ENCODE measurements at places on chromosomes 2 and 18.

DNA sequence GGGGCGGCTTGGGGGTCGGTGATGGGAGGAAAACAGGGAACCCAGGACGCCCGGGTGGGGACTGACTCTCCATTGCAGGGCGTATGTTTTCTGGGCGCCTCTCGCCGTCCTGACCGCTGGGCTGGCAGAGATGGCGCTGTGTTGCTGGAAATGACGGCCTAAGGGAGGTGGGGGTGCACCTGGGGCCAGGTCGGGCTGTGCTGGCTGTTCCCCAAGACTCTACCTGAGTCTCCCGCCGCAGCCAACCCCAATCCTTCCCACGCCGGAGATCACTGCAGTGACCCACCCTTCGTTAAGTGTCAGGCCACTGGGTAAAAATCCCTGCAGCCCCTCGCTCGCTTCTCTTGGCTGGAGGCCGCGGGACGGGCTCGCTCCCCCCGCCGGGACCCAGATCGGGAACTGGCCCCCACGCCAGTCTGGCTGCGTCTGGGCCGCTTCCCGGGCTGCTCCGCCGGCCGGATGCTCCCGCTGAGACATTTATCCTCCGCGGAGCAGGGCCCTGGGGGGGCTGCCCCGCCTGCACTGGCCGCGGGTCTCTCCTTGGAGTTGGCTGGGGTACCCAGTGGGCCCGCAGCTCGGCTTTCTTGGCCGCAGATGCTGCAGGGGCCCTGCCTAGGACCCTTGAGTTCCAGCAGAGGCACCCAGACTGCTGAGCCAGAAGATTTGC lies 7.8 kb upstream of the ARMC9 start:
- no peak for DNase-seq

DNA sequence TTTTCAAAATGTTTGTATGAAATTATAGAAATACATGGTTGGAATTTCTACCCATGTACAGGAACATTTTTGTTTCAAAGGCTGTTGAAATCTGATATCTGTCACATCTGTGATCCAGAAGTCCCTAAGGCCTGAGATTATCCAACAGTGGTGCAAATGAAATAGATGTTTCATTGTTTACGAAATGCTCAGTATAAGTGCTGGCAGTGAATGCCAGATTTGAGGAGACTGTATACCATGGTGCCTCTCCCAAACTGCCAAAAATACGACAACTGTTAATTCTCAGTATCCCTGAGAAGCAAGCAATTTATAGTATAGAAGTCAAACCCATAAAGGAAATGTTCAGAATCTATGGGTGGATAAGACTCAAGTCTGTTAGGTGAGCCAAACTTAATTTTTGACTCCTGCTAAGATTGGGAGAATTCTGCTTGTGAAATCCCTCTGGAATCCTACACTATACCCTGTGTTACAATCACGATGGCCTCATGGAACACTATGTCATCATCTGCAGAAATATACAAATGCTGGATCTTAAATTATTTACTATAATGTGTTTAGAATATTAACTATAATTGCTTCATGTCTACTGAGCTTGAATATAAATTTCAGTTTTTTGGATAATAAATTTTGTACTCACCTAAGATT lies 71.2 kb upstream of the DOCK10 start:
- DNase-seq: no peak

DNA sequence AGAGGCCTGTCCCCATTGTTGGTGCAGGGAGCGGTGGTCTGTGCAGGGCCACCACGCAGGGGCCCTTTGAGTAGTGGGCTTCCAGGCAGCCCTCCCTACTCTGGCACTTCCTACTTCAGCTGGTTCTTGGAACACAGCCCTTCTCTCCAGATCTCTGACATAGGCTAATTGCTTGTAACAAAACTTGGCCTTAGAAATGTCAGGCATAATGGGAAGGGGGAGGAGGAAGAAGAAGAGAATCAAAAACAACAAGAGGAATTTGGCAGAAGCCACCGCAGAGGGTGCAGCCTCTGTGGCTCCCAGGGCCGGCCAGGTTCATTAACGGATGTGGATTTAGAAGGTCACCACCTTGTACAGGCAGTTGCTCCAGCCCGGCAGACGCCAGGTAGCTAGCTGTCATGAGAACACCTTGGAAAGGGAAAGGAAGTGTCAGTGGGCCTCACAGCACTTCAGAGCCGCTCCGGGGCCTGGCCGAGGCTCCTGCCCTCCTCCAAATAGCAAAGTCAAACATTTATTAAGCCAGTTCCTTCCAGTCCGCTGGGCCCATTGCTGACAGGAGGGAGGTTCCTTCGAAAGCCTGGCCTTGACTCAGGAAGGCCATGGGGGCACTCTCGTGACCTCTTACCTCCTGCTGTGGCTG lies 7.4 kb downstream of the BOD1L2 start:
- DNase-seq: no peak

DNA sequence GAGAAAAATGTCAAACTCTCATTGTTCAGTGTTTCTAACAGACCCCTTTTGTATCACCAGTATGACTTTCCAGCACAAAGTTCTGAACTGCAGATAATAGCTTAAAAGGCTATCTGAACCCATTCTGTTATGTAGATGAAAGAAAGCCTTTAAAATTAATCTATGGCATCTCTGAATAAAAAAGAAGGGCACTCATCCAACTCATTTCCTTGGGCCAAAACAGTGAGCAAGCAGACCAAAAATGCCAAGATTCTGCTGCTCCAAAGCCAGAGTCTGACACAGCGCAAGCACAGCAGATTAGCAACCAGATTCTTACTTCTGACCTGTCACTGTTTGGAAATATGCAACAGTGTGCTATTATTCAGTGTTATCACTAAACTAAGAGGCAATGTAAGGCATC lies 22.6 kb upstream of the ITGA6 start:
- DNase-seq: no peak

DNA sequence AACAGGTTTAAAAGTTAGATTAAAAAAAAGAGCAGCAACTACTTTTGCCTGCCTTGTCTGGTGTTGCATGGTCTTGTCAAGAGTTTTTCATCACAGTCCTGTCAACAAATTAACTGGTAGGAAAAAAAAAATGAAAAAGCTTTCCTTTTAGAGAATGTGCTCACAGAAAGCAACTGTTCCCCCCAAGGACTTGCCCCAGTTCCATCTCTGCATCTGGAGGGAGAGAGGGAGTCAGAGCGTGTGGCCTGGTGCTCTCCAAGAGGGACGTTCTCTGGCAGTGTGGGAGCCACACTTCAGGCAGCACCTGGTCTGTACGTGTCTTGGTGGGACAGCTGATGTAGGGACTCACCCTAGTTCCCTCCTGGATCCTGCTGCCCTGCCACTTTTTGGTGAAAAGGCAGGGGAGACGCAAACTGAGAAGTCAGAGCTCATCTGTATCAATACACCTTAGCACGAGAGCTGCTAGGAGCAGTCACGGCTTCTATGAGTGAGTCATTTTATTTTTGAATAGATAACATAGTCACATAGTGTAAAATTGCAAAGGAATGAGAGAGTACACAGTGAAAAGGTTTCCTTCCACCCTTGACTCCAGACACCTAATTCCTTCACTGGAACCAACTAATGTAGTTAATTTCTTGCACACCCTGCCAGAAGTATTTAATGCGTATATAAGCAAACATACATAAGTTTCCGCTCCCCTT lies 172.5 kb upstream of the MGAT5 start:
- no peak for DNase-seq

DNA sequence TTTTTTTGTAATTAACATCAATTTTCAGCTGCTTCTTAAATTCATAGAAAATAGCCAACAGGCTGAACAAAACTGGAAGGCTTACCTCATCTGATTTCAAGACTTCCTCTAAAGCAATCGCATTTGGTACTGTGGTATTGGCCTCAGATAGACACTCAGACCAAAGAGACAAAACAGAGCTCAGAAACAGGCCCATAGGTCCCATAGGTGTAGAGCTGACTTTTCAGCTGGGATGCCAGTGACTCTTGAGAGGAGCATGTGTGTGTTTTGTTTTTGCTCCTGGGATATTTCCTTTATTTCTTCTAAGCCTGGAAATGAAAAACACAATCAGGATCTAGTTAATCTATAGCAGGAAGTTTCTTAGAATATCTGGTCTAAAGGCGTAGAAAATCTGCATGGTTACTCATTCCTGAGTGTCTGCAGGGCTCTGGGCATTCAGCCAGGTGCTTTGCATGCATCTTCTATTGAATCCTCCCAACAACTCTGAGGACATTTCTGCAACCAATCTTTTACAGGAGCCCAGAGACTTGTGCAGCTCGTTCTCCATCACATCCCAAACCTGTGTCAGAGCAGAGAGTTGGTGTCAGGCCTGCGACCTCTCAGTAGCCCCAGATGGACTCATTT lies 190.8 kb downstream of the RTP5 start:
- DNase-seq: no peak

DNA sequence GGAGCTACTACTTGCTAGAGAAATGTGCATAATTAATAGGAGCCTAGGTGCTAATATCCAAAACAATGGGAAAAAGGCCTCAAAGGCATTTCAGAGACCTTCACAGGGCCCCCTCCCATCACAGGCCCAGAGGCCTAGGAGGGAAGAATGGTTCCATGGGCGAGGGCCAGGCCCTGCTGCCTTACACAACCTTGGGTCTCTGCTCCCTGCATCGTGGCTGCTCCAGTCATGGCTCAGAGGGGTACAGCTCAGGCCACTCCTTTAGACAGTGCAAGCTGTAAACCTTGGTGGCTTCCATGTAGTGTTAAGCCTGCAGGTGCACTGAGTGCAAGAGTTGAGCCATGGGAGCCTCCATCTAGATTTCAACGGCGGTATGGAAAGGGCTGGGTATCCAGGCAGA lies 429.2 kb downstream of the FIGN start:
- DNase-seq: no peak

DNA sequence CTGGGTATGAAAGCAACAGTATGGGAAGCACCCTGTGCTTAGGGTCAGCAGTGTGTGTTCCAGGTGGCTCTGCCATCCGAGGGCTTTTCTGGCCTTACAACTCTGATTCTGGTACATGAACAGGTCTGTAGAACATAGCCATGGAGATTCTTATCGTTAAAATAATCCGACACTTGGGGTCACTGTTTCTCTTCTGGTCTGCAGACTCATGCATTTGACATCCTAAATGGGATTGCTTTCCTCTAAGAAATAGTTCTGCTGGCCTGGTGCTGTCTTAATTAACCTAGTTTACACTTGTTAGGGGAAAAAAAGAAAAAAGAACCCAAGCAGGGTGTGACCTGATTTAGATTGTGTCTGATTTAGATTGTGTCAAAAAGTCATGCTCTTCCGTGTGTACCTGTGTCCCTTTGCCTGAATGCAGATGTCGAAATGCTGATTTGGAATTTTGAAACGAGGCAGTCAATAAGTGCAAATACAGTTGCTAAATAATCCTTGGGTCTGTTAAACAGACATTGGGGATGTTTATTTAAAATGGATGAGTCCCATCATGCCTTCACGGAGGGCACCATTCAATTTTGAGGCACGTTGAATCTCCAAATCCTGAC lies 59.6 kb downstream of the TRPM8 start:
- peak; percentile 75 for DNase-seq

DNA sequence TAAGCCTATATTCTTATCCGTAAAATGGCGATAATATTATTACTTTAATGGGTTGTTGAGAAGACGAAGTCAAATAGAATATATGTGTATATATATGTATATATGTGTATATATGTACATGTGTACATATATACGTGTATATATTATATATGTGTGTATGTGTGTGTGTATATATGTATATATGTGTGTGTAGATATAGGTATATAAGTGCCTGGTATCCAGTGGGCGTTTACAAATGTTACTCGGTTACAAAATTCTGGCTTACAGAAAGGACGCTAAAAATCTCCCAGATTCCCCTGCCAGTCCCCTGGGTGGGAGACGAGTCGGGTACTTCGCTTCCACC lies 295 bp upstream of the MTX2 start:
- no peak for DNase-seq

- no peak for DNase-seq
Observed at GRCh38 chr18:55239740-55240139, 280.5 kb upstream of the CCDC68 start.

DNA sequence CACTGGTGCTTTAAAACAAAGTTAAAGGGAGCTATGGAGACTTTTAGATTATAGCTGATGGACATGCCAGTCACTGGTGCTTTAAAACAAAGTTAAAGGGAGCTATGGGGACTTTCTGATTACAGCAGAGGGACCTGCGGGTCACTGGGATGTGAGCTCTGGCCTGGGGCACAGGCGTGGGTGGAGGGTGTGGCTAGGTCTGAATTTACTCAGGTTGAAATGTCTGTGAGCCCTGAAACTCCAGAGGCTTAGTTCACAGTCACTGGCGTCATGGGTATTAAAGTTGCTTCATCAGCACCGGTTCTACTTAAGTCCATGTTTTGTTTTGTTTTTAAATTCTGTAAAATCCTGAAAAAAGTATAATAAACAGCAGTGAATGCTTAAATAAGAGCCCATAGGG lies 49.0 kb upstream of the TMEM18 start:
- no peak for DNase-seq

- no peak for DNase-seq
Observed at GRCh38 chr2:226603606-226604005, 196.0 kb downstream of the IRS1 start.

DNA sequence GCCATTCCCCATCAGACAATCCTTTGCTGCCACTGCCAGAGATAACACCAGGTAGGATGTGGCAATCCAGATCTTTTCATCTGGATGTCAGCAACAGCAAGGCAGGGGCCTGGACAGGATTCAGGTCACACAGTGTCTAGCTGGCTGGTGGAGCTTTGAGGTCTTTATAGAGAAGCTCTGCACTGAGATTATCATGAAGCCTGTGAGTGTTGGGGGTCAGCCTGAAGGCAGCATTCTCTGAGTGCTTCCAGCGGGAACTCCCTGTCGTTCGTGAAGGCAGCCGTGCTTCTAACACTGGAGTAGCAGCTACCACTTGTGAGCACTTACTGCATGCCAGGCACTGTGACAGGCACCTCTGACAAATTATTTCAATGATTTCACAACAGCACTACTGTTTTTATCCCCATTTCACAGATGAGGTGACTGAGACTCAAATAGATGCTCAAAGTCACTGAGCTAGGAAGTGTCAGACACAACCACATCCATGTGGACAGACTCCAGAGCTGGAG lies 85.7 kb downstream of the SEMA4F start:
- DNase-seq: no peak

DNA sequence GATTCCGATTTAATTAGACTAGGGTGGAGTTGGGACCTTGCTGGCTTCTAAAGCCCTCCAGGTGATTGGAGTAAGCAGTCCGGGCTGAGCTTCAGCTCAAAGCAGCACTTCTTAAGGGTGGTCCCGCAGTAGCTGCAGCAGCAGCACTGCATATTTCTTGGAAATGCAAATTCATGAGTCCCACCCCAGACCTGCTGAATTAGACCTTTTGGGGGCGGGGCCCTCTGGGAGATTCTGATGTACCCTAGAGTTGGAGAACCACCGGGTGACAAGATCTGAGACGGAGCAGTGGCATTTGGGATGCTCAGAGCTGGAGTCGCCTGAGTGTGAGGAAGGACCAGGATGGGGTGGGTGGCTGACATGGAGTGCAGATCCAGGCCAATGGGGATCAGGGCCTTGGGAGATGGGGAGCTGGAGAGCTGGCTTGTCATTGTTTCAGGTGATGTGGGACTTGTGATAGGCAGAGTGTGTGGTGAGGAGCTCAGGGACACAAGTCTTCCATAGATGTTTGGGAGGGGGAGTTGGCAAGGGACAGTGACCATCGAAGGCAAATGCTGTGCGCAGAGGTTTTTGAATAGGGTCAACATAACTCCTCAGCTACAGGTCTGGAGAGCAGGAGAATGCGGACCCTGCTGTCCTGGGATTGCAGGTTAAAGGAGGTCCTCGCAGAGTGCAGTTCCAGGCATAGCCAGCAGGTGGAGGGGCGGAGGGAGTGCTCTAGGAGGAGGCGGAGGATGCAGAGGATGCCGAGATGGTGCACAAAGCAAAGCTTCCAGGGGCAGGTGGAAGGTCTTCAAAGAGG lies 130.9 kb upstream of the RAB12 start:
- peak; percentile 46 for DNase-seq
